ENCODE measurements at places on chromosomes 16 and 17.

- DNase-seq: no peak
Observed at GRCh38 chr16:2698103-2698870, 16.0 kb downstream of the KCTD5 start.

DNA sequence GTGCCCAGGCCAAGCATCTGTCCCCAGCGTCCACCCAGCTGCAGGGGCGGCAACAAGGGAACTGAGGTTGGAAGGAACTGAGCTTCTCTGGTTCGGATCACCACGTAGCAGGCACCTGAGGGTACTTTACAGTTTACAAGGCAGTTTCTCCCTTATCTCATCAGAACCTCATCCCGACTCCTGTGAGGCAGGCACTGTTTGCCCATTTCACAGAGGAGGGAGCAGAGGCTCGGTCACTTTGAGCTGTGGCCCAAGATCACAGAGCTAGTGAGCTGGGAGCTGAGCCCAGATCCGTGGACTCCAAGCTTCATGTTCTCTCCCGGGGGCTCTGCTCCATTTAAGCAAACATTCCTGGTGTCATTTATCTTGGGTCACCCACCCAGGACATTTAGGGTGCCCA is 15.1 kb downstream of the UBALD1 start:
- DNase-seq: no peak

- DNase-seq: no peak
Observed at GRCh38 chr16:84836234-84836647, 16.5 kb downstream of the CRISPLD2 start.

DNA sequence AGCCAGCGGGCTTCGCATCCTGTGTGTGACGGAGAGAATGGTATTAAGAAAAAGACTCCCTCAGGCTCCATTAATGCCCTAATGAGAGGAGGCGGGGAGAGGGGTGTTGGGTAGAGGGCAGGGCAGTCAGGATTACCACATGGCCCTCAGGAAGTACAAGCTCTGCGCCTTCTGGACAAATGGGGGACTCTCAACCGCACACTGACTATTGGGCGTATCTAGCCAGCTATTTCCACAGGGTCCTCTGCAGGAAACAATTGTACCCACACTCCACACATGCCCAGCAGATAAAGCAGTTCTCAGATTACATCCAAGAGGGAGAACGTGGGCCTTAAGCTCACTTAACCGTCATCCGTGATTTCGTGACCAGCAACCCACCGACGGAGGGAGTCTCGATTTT is 14.7 kb downstream of the NXN start:
- no peak for DNase-seq

DNA sequence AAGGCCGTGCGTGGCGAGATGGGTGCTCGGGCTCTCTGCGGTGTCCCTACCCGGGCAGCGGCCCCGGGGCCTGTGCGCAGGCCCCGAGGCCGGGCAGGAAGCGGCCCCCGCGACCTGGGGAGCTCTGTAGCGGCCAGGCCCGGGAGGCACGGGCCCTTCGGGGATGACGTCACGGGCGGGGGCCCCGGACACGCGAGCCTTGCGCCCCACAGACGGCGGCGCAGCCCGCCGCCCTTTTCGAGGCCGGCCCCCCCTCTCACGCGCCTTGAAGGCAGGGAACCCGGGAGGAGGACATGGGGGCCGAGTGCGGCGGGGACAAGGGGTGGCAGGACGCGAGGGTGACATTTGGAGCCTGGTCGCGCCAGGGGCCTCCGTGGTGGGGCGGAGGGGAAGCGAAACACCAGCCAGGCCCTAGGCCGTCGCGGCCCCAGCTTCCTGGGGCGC is 1.1 kb downstream of the RAI1 start:
- DNase-seq: peak; percentile 44

DNA sequence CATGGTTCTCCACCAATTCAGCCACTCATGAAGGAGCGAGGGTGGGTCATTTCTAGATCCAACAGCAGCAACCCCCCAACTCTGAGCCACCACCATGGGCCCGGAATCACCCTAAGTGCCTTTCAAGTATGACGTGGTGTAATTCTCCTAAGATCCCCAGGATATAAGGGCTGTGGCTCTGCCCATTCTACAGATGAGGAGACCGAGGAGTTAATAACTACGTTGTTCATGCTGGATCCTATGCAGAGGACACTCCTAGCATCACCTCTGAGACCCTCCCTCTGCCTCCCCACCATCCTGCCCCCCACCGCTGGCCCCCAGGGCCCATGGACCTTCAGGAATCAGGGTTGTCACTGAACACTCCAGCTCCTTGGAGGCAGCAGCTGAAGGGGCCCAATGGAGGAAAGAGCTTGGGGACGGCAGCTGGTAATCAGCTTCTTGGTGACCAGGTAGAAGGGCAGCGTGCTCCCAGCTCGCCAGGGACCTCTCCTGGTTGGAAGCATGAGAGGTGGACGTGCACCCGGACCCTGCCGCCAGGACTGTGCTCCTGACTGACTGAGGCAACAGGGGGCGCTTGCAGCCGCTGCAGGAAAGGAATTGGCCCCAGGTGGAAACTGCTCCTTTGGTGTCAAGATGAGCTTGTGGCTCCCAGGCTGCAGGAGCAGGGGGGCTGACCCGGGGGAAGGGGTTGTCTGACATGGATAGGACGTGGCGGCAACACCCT is 28.2 kb upstream of the CACNG1 start:
- DNase-seq: no peak

GRCh38 chr16:65889533-65889966 is 476.9 kb upstream of the CDH5 start:
- no peak for DNase-seq

- DNase-seq: no peak
Observed at GRCh38 chr17:39634384-39634871, 2.5 kb upstream of the STARD3 start.

- DNase-seq: peak; percentile 83
Observed at GRCh38 chr17:7843536-7844291, 9.7 kb downstream of the KDM6B start.

GRCh38 chr16:57186872-57187854 is 1.0 kb downstream of the RSPRY1 start:
- no peak for DNase-seq

DNA sequence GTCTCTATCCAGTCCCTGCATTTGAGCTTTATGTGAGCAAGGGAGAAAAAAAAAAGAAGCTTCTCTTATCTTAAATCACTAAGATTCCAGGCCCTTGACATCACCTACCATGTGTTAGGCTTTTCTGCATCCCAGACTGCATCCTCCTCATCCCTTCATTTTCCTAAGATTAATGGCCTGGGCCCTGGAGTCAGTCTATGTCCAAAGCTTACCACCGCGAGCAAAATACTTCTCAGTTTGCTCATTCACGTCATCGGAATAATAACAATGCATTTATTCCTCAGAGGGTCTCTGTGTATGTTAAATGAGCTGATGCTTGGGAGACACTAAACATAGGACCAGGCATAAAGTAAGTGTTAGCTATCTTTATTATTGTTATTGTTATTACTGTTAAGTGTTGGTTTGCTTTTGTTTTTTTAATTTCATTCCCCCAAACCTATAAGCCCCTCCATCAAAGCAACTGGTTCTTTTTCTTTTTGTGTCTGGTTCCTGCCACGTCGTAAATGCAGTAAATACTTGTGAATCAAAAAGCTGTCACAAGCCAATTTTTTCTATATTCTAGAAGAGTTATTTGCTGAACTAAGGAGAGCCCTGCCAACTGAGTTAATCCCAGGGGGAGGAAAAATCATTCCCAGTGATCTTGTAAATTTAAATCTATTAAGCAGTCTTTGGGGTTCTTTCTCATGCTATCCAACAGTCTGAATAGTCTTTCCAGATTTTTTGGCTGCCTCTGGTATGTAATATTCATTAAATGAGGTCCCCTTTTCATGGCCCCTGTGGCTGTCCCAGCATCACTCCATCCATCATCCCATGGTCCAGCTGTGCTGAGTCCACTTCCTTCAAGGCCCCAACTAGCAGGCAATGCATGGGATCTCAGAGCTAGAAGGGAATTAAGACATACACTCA is 46.5 kb downstream of the VAT1L start:
- no peak for DNase-seq

DNA sequence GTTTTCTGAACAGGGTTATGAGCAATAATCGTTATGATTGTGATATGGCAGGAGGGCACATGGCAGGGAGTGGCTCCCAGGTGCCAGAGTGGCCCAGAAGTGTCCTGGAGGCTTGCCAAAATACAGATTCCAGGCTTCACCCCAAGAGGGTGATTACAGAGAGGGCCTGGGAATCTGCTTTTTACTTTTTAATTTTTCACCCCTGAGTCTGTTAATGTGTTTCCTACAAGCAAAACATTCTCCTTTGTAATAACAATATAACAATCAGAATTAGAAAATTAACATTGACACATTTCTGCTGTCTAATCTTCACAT is 212.4 kb downstream of the SNX29 start:
- DNase-seq: no peak

DNA sequence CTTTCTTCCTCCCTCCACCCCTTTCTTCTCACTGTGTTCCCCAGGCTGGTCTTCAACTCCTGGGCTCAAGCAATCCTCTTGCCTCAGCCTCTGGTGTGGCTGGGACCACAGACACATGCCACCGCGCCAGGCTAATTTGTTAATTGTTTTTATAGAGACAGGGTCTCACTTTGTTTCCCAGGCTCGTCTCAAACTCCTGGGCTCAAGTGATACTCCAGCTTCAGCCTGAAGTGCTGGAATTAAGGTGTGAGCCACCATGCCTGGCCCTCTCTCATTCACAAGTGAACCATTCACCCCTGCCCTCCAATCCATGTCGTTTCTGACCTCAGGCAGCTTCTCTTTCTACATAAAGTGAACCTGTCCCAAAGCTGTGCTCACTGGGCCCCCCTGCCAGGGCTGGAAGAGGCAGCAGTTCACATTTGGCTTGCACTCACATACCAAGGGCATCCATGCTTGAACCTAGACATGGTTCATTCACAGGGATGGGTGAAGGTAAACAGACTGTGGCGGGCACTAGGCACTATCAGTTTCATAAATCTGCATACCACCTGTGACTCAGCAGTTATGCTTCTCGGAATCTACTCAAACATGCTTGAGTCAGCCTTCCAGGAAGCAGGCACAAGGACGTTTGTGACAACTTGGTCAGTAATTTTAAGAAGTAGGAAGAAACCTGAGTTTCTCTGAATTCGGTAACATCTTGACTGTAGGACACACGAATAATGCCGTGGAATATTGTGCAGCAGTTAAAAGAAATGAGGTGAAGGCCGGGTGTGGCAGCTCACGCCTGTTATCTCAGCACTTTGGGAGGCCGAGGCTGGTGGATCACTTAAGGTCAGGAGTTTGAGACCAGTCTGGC is 6.0 kb upstream of the RNF213 start:
- DNase-seq: peak; percentile 34

- DNase-seq: no peak
Observed at GRCh38 chr16:65769776-65770438, 596.6 kb upstream of the CDH5 start.

DNA sequence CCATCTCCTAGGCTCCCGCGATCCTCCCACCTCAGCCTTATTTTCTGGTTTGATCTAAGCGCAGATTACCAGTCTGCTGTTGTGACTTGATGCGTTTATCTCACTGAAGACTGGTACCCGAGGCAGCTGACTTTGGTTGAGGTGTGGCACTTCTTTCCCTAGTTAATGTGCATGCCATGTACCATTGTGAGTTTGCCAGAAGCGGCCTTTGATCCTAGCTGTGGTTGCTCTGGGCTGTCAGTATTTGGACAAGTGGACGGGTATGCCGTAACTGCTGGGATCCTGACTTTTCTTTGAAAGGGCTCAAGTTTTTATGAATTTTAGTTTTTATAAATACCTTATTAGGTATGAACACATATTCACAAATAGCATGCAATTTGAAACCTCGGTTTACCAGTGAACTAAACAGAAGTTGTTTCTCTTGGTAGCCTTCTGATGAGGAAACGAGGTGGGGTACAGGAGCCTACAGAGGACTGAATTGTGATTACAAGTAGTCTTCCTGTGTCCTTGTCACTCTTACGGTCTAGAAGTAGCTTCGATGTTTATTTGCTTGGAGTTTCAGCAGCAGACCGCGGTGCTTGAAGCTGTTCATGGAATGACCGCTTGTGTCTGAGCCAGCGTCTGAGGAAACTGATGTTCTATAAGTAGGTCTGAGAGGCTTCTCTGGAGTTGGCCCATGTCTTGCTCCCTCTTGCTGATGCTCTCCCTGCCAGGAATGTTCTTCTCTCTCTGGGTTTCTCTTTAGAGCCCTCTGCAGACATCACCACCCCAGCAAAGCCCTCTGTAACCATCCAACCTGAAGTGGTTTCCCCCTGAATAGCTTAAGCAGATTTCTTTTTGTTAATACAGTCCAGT is 40.0 kb downstream of the SEC14L1 start:
- DNase-seq: no peak

GRCh38 chr17:14204084-14204483 is 32.6 kb downstream of the CDRT15 start:
- DNase-seq: no peak

GRCh38 chr17:6894206-6894528 is 62.6 kb upstream of the TEKT1 start:
- DNase-seq: peak; percentile 29

DNA sequence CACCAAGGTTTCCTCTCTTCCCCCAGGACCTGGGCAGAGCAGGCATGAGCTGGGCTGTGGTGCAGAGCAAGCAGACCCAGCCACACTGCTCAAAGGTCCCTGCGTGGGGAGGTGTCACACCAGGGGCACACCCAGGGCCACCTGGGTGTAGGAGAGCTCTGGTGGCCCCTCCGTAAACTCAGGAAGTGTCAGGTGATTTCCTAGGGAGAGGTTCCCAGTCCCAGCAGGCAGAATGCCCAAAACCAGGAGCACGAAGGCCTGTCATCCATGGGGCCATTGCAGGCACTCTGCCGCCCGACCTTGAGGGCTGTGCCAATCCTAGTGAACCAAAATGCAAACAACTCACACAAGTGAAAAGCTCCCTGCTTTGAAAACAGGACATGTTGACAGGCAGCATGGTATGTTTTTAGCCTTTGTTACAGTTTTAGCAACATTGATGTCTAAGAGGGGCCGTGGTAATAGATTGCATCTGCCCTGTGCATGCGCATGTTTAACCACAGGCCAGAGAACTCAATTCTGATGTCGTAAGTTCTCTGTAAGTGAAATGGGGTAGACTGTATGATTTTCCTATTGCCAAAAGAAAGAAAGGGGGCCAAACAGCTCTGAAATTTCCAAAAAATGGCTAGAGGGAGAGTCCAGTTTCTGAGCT is 21.3 kb downstream of the CIBAR2 start:
- DNase-seq: no peak

GRCh38 chr16:84520725-84521496 is 16.5 kb upstream of the MEAK7 start:
- DNase-seq: no peak

DNA sequence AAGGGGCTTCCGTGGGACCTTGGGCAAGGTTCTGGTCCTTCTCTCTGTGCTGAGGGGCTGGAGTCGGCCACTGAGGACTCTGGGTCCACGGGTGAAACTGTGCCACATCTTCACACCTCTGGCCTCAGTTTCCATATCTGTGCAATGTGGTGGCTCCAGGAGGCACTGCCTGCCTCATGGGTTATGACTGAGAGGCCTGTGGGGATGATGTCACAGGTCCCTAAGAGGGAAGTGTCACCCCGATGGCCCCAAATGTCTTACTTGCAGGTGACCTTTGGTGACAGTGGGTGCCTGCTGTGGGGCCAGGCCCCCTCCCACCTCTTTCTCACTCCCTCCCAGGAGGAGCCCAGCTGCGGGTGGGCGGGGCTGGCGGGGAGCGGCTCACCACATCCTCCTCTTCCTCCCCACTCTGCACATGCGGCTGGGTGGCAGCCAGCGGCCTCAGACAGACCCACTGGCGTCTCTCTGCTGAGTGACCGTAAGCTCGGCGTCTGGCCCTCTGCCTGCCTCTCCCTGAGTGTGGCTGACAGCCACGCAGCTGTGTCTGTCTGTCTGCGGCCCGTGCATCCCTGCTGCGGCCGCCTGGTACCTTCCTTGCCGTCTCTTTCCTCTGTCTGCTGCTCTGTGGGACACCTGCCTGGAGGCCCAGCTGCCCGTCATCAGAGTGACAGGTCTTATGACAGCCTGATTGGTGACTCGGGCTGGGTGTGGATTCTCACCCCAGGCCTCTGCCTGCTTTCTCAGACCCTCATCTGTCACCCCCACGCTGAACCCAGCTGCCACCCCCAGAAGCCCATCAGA is at the start of gene IL21R:
TSS of gene IL21R (plus strand) at position 407 of the 801 bp plus-strand sequence. CDS start 27,898 bp downstream, outside the sequence.
- DNase-seq: peak; percentile 75

Measured in stimulated activated CD4-positive, alpha-beta T cell treated with anti-CD3 and anti-CD28 coated beads, Interleukin-4, amount 100 ng/mL, for 48 hours (primary cell).